IPS-NIHi11 (cell line): ENCODE measurements at places on chromosomes 6 and 20.

DNA sequence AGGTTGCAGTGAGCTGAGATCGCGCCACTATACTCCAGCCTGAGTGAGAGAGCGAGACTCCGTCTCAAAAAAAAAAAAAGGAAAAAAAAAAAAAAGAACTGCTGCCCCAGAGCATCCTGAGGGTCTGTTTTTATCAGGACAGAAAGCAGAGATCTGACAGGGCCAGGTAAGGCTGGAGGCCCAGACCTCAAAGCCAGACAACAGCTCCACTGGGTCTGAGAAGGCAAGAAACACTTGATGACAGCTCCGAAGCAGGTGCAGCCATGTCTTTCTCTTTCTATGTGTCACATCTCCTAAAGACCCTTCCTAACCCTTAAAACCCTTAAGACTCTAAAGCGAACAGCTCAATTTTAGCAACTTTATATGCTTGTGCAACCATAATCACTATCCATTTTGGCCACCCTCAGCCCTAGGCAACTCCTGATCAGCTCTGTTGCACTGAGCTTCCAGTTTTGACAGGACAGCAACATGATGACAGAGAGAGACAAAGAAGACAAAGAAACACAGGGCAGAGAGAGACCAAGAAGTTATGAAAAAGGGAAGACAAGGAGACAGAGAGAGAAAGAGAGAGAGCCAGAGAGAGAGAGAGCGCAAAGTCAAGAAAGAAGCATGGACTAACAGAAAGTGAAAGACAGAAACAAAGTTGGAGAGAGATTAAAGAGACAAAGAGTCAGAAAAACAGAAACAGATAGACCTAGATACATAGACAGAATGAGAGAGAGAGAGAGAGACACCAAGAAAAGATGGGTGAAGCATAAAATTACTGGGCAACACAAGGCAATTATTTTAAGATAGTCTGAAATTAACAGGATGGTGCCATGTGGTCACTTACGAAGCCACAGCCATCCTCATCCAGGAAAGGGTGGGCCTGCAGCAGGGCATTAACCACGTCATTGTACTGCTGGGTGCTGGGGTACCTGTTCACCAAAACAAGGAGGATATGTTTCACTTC is 39.2 kb downstream of the SAMD3 start:
- DNase-seq = no peak

DNA sequence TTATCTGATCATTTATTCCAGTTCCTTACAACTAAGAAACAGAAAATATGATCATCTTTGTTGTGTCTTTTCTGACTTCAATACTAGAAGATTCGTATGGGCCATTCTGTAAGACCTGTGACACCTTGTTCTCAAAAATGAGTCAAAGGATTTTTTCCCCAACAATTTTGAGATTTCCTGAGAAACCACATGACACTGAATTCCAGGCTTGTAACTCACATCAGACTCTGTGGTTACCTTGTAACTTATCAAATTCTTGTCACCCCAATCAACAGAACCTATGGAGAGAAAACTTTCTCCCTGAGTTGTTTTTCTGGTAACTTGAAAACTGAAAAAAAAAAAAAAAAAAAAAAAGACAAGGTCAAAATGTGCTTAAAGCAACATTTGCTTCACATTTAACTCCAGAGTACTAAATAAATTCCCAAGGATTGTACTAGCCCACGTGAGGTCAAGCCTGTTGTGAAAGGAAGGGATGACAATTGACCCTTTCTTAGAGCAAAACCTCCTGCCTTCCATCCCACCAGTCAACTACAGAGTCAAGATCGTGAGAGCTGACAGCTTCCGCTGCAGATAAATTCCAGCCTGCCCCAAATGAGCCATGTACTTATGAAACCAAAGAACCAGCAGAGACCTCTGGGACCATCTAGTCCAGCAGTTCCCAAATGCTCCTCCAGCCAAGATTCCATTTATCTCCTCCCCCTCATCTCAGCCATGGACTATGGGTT is 140.3 kb downstream of the TBX18 start:
- DNase-seq = no peak

- no peak for DNase-seq
Observed at GRCh38 chr6:22081709-22082108, 215.1 kb downstream of the PRL start.

GRCh38 chr6:122365775-122366403 is 33.6 kb upstream of the HSF2 start:
- DNase-seq = no peak

DNA sequence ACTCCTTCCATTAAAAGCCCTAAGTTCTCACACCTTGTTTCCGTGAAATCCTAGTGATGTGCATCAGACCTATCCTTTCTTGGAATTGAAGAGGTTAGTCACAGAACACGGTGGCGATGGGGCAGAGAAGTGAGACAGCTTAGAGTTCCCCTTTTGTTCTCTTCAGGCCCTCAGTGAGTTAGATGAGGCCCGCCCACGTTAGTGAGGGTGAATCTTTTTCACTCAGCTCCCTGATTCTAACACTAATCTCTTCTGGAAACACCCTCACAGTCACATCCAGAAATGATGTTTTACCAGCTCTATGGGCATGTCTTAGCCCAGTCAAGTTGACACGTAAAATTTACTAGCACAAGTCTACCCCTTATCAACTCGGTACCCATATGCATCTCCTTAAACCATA is 172.7 kb upstream of the NOX3 start:
- DNase-seq = no peak

DNA sequence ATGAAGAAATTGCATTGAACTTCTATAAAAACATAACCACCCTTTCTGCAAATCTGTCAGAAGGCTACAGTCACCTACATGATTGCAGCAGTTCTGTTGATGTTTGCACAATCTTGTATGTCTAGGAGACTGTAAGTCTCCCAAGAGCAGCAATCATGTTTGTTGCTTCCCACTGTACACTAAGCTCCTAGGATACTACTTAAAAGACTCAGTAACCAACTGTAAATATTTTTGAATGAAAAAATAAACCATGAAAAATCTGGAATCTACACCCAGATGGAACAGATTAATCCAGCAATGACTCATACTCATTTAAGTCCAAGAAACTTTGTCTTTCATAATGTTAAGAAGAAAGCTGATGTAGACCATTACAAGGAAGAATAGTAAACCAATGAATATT is 168.5 kb upstream of the ATXN1 start:
- no peak for DNase-seq

DNA sequence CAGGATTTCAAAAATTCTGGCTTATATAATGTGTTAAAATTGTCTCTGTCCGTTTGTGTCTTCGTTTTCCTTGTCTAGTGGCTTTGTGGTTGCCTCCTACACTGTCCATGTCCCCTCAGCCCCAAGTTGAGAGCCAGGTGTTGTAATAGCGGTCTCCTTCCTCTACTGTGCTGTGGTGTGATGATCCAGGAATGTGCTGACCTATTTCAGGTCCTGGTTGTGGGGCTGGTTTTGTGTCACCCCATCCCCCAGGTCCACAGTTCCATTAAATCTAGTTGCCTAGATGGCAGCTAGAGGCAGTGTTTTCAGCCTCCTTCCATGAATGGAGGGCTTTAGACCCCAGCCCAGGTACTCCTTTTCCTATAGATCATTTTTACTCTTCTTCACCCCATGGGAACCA is 128.7 kb downstream of the DNAH8 start:
- peak; percentile 10 for DNase-seq

DNA sequence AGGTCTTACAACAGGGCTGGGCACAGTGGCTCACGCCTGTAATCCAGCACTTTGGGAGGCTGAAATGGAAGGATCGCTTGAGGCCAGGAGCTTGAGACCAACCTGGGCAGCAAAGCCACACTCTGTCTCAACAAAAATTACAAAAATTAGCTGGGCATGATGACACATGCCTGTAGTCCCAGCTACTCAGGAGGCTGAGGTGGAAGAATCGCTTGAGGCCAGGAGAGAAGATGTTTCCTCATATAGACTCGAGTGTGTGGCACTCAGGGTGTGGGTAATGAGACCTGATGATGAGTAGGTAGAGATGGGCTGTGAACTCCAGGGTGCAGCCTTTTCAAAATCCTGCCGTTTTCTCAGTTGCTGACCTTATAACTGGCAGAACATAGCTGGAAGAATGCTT is 125.3 kb upstream of the FOXO3 start:
- no peak for DNase-seq

- DNase-seq = peak; percentile 47
Observed at GRCh38 chr6:134065706-134066105, 13.3 kb upstream of the SLC2A12 start.

DNA sequence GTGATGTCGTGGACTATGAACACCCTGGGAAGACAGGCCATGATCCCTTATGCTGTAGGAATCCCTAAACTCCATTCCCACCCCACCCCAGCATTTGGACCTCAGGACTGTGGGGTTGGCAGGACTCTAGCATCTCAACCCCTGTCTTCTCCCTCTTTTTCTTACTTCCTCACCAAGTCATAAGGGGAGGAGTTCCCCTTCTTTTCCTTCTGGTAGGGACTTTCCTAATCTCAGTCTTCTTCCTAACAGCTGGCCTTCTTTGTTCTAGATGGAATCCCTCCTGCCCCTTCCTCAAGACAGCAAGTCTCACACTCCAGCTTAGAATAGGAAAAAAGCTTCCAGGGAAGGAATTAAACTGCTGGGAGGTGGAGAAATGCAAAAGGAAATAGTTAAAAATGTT is 2.3 kb upstream of the SIRPB2 start:
- no peak for DNase-seq

DNA sequence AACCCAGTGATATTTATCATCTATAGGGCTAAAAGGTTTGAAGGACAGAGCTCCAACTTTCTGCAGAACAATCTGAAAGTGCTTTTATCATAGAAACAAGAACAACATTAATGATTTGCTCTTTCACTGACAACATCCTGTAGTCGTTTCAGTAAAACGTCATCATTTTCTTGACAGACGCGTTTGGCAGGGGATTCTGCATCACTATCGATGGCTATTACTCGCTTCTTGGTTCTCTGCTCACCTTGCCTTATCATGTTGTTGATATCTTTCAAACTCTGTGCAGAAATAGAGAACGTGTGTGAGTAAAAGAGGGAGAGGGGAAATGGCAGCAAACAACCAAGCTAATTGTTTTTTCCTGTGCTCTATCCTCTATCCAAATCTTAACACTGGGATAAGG is 47.1 kb upstream of the SAMHD1 start:
- no peak for DNase-seq

GRCh38 chr6:81562169-81562568 is 190.3 kb downstream of the TENT5A start:
- no peak for DNase-seq

GRCh38 chr6:43742285-43742684 is 27.7 kb upstream of the VEGFA start:
- DNase-seq = no peak

- no peak for DNase-seq
Observed at GRCh38 chr6:119627908-119628669, 278.5 kb upstream of the MAN1A1 start.

GRCh38 chr6:132530293-132530974 is 7.6 kb upstream of the TAAR9 start:
- peak; percentile 45 for DNase-seq

DNA sequence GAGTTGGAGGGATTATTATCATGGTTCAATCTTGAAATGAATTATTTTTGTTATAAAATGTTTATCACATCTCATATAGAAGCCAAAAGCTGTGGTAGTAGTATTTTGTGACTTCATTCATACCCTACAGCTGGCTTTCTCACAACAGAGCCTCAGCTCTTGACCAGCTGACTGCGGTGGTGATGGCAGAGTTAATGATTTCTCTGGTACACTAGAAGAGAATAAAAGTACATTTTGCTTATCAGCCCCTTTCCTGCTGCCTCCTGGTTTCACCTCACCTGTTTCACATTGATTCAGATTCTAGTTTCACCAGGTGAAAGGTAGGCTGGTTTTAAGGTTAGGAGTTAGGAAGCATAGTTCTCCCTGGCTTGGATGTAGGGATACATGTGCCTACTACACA is 55.7 kb downstream of the AFG1L start:
- no peak for DNase-seq

DNA sequence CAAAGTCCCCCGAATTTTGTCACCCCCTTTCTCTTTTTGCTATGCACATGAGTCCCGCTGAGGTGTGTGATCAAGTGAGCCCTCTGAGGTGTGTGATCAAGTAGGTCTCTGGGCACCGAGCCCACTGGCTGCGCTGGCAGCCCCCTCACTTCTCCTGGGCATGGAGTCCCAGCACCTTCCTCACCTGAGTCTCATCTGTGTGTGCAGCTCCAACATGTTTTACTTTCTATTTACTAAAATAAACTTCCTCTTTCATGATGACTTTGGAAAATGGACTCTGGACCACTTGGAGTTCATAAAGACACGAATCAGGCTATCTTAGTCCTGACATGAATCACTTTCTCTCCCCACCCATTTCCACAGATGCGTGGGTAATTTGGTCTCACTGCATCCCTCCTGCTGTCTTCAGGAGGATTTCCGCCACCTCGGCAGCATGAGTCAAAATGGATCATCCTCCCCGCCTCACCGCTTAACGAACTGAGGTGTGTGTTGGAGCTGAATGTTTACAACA is 39.8 kb downstream of the PRDM1 start:
- no peak for DNase-seq

DNA sequence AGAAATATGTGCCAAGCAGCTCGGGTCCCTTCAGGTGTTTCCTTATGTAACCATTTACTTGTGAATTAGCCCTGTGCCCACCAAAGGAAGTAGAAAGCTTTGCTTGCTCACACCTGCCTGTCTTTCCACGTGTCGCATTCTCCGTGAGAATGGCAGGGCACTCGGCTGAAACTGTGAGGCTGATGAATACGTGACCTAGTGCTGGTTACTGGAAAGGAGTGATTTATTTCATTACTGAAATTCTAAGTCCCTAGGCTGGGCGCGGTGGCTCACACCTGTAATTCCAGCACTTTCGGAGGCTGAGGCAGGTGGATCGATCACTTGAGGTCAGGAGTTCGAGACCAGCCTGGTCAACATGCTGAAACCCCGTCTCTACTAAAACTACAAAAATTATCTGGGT is 45.9 kb upstream of the TULP1 start:
- no peak for DNase-seq

- no peak for DNase-seq
Observed at GRCh38 chr6:136521911-136522310, 28.3 kb downstream of the MAP7 start.

DNA sequence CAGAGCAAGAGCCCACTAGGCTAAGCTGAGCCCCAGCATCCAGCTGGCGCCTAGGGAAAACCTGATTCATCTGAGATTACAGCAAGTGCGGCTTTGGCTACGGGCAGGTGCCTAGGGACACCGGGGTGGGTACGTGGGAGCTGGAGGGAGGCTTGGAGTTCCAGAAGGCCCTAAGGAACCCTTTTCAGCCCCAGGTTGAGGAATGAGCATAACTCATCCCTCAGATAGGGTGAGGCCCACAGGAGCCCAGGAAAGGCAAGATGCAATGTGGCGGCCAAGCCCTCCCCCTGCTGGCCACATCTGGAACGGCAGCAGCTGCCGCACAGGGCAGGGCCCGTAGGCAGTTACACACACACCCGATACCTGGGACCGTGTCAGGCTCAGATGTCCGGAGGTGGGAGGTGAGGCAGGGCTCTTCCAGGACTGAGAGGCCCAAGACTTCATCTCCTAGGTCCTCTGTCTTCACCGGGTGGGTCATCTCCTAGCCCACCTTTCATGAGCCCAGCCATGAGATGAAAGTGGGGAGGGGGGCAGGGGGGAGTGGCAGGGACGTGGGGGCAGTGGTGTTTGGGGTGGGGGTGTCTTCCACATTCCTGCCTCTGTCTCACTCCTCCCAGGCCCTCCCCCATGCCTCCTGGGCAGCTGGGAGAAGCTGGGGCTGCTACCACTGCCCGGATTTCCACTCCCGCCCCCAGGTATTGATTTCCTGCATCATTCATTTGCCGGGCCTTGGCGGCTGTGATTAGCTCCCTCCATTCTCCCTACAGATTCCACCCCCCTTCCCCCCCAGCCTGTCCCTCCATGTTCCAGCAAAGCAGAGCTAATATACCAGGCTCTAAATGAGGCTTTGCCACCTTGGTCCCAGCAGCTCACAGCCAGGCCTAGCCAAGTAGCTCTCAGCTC is 5.5 kb downstream of the MDGA1 start:
- peak; percentile 92 for DNase-seq
